Activated CD4-positive, alpha-beta T cell treated with anti-CD3 and anti-CD28 coated beads for 36 hours (primary cell): ENCODE measurements at places on chromosomes 7 and 10. TPM values are rescaled to one million over a fixed set of nuclear protein-coding genes. Genes with fewer than 3 reads are reported as not detected.

PPP1R9A gene
- not detected for total RNA-seq

OPN1SW gene
- not detected for total RNA-seq

KNDC1 gene
- total RNA-seq: not detected

LIPK gene
- not detected for total RNA-seq

CFAP43 gene
- total RNA-seq: 0.09 TPM

AZGP1 gene
- not detected for total RNA-seq

SLC13A1 gene
- not detected for total RNA-seq

LZTS2 gene
- total RNA-seq: 14.8 TPM

PDK4 gene
- not detected for total RNA-seq

FAM171A1 gene
- total RNA-seq: 5.8 TPM

TBXAS1 gene
- 5.1 TPM for total RNA-seq

C7orf57 gene
- total RNA-seq: 0.33 TPM

CELF2 gene
- 119 TPM for total RNA-seq

TMEM178B gene
- 0.23 TPM for total RNA-seq

BMPER gene
- not detected for total RNA-seq

FLNC gene
- 0.18 TPM for total RNA-seq

SUN3 gene
- total RNA-seq: not detected

FBXL15 gene
- total RNA-seq: 11.9 TPM

HOXA11 gene
- total RNA-seq: not detected

BAIAP2L1 gene
- 3.0 TPM for total RNA-seq

CASTOR2 gene
- 2.5 TPM for total RNA-seq

GPR158 gene
- not detected for total RNA-seq

MYL10 gene
- not detected for total RNA-seq
